ENCODE measurements at places on chromosomes 7 and 10. TPM values are rescaled to one million over a fixed set of nuclear protein-coding genes. Genes with fewer than 3 reads are reported as not detected.

DNA sequence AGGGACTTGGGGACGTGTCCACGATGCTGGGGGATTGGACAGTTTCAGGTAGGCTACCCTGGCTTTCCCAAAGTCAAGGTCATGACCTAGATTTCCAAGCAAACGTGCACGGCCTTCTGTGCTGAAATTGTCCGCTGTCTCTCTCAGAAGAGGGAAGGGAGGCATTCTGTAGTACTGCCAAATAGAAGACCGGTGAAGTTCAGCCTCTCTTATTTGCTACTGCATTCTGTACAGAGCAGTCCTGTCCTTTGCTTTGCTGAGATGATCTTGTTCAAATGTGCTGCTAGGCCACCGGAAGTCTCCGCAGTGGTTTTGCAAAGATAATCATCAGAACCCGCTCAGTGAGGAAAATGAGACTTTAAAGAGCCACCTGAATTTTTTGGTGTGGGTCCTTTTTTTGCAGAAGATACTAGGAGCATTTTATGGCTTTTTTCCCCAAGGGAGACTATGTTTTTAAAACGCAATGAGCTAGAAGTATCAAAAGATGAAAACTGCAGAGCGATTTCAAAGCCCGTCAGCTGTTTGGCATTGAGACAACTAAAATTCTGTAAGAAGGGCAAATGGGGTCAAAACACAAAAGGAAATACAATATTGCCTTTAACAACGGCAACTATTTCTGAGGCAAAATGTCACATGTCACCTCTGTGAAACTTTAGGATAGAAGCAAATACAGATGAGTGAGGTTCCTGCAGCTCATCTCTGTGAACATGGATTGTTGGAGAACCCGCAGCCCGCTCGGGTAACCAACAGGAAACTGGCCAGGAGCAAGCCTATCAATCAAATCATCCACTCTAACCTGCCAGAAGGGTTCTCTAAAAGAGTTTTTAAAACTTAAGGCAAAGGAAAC is 1.3 kb upstream of the NMT2 start:
- DNase-seq, result peak; percentile 60

The PRLHR gene
- total RNA-seq, result not detected

DNA sequence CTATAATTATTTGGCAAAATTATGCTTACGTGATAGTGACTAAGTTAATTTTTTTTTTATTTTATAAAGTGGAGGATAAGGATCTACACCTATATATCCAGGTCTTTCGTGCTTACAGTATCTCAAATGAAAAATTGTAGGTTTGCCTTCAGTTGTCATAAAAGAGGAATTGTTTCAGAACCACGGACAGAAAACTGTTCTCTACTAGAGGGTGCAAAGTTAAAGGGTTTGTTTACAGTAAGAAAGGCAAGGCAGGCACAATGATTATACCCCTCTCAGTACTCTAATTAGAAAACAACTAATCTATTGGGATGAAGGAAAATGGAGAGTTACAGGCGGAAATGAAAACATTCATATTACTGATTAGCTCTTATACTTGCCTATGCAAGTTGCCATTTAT is 1.5 kb downstream of the PCLO start:
- DNase-seq, result no peak

The TDRD1 gene
- total RNA-seq, result 0.31 TPM

GRCh38 chr7:44473295-44473694 is 17.2 kb downstream of the NUDCD3 start:
- DNase-seq, result no peak

Measured in sciatic nerve (tissue), 2 donors.